Pulmonary artery endothelial cell (primary cell): ENCODE measurements at places on chromosomes 6 and 20. TPM values are rescaled to one million over a fixed set of nuclear protein-coding genes. Genes with fewer than 3 reads are reported as not detected.

GRCh38 chr6:131740161-131740560, 29.3 kb upstream of the CTAGE9 start:
- no peak for DNase-seq

DNA sequence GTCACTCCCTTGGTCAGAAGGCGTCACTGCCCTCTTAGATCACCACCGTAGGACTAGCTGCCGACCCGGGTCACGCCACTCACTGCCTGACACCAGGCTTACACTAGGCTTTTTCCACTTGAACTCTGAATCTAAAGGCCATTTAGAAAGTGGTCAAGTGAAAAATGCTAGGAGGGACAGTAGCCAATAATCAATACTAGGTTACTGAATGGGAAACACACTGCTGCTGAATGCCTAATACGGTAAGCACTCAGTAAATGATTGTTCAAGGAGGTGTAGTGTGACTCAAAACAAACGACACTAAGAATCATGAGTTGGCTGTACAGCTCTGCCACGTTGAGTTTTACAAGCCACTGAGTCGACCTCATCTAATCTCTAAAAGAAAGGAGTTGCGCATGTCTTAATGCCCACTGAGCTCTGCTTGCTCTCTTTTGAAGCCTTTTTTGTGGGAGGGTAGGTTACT, 760 bp upstream of the IBTK start:
- no peak for DNase-seq

DNA sequence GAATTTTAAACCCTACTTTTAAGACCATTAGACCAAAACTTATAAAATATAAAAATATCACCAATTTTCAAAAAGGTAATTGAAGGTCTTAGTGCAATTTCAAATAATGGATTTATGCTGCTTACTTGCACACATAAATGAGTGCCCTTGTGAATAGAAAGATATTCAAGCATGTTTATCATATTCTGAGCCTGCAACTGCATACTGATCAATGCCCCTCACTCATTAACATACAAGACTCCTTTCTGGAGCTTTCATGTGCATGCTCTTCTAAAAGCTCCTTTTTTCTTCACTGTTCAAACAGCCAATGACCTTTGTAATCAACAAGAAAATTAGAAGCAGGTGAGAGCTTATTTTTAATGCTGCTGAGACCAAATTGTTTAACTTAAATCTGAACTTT, 1139.3 kb downstream of the HACE1 start:
- DNase-seq: no peak

GRCh38 chr6:144364782-144365181, 79.6 kb downstream of the UTRN start:
- no peak for DNase-seq

DNA sequence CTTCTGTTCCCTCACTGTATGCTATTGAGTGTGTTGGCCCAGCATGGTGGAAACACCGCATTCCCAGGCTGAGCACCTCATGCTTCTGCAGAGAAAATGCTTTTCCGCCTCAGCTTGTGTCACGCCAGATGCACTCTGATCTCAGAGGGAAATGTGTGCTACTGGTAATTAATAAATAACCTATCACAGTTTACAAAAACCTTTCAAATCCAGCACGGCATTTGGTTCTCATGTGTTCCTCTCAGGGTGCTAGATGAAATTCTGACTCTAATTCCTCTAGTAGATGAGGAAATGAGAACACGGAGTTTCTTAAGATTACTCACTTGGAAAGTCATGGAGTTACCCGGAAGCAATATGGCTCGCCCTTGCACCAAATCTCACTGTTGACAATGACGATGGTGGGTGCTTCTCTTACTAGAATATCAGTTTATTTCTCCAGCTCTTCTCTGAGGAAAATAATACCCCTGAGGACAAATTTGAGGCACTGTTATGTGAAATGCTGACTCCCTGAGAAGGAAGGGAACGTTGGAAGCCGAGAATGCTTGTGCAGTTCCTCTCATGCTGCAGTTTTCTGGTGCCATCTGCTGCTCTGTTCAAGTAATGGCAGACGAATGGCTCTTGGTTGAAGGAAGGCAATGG, 116.6 kb downstream of the RNF144B start:
- DNase-seq: peak; percentile 67

DLK2 gene
- total RNA-seq: 0.13 and 0.25 TPM in 2 replicates

CDH22 gene
- not detected in 2 replicates for total RNA-seq

SYCP2 gene
- 0.28 and 0.33 TPM in 2 replicates for total RNA-seq

SLC2A10 gene
- total RNA-seq: 6.5 and 8.1 TPM in 2 replicates

IPCEF1 gene
- total RNA-seq: under 0.01 and 0.11 TPM in 2 replicates
